ENCODE measurements at places on chromosomes 6 and 20.

- DNase-seq: no peak
These were observed 38.9 kb upstream of the SNAP25 start for GRCh38 chr20:10179574-10180298.

GRCh38 chr6:110741517-110741916, 73.8 kb downstream of the CDK19 start:
- DNase-seq: no peak

DNA sequence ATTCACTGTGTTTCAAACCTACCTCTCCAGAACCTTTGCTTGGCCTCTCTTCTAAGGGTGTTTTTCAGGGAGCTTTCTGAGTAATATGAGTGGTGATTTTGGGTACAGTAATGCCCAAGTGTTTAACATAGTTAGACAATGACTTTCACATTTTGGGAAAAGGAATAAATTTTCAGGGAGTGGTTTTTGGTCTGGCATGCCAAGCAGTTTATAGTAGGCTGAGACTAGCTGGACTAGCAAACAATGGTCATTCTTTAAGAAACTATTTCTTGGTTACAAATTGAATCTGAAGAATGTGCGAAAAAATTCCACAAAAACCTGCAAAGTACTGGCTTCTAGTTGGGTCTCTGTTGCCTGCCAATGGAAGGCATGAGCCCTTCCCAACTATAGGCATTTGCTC, 15.4 kb downstream of the FNDC1 start:
- no peak for DNase-seq

GRCh38 chr6:111564482-111564945, 41.2 kb downstream of the TRAF3IP2 start:
- DNase-seq: no peak

GRCh38 chr6:85395746-85396145, 54.1 kb upstream of the NT5E start:
- DNase-seq: no peak

- DNase-seq: no peak
These were observed 3.8 kb upstream of the SLC17A1 start for GRCh38 chr6:25835442-25836283.

DNA sequence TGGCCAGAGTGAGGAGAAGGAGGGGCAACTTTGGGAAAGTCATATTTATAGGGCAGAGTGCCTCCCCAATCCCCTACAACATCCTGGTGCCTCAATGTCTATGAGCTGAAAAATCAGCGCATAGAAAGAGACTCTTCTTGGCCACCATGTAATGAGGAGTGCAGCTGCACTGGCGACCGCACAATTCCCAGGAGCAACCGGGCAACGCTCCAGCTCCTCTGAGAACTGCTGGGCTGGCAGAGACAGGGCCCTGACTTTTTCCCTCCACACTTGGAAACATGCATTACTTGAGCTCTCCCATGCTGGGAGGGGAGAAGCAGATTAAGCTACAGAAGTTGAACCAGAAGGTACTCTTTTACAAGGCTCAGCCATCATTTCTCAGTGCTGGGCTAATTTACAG, 31.4 kb upstream of the MARCKS start:
- DNase-seq: no peak

DNA sequence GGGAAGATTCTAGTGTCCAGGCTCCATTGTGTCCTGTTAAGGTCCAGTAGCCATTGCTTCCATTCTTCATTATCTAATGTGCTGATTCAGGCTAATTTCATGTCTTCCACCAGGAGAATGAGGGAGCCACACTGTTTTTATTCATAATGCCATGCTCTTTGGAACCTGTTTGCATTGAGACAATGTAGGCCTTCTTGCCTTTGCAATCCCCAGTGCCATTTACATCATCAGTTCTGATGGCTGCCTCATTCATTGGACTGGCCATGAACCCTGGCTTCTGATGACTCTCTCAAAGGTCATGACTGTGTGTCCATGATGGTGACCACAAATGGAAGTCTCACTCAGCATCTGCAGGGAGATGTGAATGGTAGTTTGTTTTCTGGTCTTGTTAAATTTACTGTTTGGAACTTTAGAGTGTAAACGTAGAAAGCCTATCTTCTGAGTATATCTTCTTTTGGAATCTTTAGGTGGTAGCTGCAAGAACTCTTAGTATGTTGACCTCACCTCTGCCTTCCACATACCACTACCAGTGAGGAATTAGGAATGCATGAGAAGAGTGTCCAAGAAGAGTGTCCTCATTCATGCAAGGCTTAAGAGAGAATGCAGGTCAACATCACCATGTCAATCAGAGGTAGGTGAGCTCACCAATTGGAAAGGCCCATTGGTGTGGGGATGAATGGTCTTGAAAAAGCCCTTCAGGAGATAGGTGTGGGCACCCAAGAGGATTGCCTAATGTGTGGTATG, 42.9 kb upstream of the ZFP64 start:
- no peak for DNase-seq

GRCh38 chr6:82484001-82484400, 120.4 kb downstream of the TPBG start:
- no peak for DNase-seq

GRCh38 chr6:67265996-67266921, 1368.8 kb upstream of the ADGRB3 start:
- no peak for DNase-seq

DNA sequence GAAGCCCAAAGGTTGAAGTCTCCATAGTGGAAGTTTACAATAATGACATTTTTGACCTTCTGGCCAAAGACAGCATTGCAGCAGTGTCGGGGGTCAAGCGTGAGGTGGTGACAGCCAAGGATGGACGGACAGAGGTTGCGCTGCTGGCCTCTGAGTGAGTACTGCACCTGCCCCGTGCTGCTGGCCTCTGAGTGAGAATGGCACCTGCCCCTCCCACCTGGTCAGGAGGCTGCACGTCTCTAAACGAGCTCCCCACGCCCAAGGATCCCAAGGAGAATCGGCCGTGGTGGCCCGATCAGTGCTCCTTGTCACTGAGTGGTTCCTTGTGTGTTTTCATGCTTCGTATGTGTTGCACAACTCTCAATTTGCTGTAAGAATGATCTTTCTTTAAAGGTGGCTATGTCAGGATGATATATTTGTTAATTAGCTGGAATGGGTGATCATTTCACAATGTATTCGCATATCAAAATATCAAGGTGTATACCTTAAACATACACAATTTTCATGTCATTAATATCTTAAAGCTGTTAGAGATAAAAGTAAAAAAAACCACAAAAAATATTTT, 40.4 kb downstream of the FRMD1 start:
- no peak for DNase-seq

GRCh38 chr6:1322696-1323219, 10.9 kb downstream of the FOXQ1 start:
- DNase-seq: no peak

GRCh38 chr6:35317483-35318195, 20.0 kb downstream of the DEF6 start:
- no peak for DNase-seq

DNA sequence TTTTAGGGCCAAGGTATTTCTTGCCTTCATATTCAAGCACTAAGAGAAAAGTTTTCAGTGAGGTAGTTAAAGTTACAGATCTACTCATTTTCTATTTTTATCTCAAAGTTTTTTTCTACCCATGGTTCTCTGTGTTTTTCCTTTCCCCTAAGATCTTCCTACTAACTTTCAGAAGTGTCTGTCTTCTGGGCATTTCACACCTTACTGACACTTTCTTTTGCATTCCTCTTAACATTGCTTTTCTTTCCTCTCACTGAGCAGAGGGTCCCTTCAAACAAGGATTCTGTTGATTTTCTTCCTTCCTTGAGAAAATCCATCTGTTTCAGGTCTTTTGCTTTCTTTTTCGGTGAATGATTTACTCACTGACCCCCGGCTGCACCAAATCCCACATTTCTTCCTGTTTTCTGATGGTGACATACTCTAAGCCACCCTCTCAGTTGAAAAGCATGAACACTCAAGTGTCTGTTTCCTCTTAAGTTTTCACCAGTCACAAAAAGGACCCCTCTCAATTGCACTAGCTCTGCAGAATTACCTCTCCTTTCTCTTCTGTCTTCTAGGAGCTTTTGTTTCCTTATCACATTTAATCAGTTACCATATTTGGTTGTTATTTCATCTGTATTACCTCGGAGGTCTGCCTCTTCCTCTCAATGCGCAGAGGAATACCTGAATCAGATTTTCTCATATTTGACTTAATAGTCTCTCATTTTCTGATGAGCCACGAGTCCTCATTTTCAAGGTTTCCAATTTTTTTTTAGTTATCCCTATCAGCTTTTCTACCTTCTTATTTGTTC, 73.5 kb upstream of the RNF217 start:
- DNase-seq: no peak

- DNase-seq: no peak
These were observed 9.1 kb upstream of the ZBTB2 start for GRCh38 chr6:151400473-151400872.

All from stimulated activated CD4-positive, alpha-beta T cell treated with anti-CD3 and anti-CD28 coated beads, TNF-alpha, amount 100 ng/mL, for 4 hours (primary cell).